K562 (cell line): ENCODE measurements at places on chromosomes 6 and 20. TPM values are rescaled to one million over a fixed set of nuclear protein-coding genes. Genes with fewer than 3 reads are reported as not detected.

DNA sequence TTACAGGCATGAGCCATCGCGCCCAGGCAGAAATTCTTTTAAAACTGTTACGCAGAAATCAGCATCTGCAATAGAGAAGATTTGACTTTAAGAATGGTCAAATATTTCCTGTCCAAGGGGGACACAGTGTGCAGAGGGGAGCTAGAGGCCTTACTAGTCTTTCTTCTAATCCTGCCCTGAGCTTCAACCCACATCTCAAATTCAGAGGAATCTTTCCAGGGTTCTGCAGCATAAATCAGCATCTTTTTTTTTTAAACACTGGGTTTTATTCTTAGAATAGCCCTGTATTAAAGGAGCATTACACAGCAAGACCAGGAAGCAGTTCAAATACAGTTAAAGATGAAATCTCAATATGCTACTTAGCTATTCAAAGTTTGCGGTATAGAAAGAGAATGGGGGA lies 81.1 kb downstream of the DTNBP1 start:
- H3K36me3 ChIP-seq: peaks cover 3% of the 10 kb centered on the region; the same call in 1 of the 3 replicates
- peaks cover 3% of the 10 kb centered on the region; the same call in 1 of the 2 replicates for H3K4me1 ChIP-seq
- no peak overlapping the region for H3K4me3 ChIP-seq
- DNase-seq: no peak
- no peaks in the 10 kb centered on the region for H3K27me3 ChIP-seq

GRCh38 chr6:137764464-137764863 lies 102.6 kb upstream of the TNFAIP3 start:
- no peaks in the 10 kb centered on the region for H3K36me3 ChIP-seq
- H3K4me3 ChIP-seq: no peak overlapping the region
- no peak overlapping the region for H3K27ac ChIP-seq
- DNase-seq: no peak
- H3K4me1 ChIP-seq: peaks cover 19% of the 10 kb centered on the region
- H3K27me3 ChIP-seq: no peaks in the 10 kb centered on the region

GRCh38 chr6:166763606-166764472 lies 136.8 kb upstream of the RPS6KA2 start:
- no peaks in the 10 kb centered on the region for H3K36me3 ChIP-seq
- H3K27me3 ChIP-seq: peaks cover 83% of the 10 kb centered on the region
- H3K27ac ChIP-seq: no peak overlapping the region
- peak; percentile 30 for DNase-seq

- no peak overlapping the region for H3K4me3 ChIP-seq
- H3K36me3 ChIP-seq: no peaks in the 10 kb centered on the region
- no peak overlapping the region for H3K27ac ChIP-seq
- H3K27me3 ChIP-seq: no peaks in the 10 kb centered on the region
- peaks cover 6% of the 10 kb centered on the region; the same call in 2 of the 3 replicates for H3K4me1 ChIP-seq
Observed at GRCh38 chr6:118641042-118641441, 10.3 kb downstream of the CEP85L start.

- H3K4me3 ChIP-seq: no peak overlapping the region
- H3K27ac ChIP-seq: no peak overlapping the region
- no peaks in the 10 kb centered on the region; the same call in 1 of the 2 replicates for H3K27me3 ChIP-seq
- H3K4me1 ChIP-seq: no peaks in the 10 kb centered on the region; the same call in 1 of the 2 replicates
Observed at GRCh38 chr20:52083627-52084232, 107.8 kb downstream of the ZFP64 start.

DNA sequence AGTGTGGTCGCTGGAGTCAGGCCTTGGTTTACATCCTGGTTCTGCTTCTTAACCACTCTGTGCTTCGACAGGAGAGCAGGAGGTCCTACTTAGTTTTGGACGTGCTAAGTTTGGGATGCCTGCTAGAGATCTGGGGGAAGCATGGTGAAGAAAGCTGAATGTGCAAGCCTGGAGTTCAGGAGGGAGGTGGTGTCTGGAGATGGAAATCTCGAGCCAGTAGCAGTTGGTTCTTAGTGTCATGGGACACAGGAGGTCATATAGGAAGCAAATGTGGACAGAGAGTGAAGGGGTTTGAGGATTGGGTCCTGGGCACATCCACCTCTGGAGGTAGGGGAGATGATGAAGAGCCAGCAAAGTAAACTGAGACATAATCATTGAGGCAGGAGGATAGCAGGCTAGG lies 131.4 kb downstream of the SYCP2 start:
- no peaks in the 10 kb centered on the region for H3K4me1 ChIP-seq
- peaks cover 22% of the 10 kb centered on the region for H3K27me3 ChIP-seq
- DNase-seq: no peak
- no peaks in the 10 kb centered on the region for H3K36me3 ChIP-seq
- H3K4me3 ChIP-seq: no peak overlapping the region

GRCh38 chr6:39339868-39340550 lies 17.5 kb upstream of the KCNK16 start:
- no peak overlapping the region for H3K4me3 ChIP-seq
- no peak for DNase-seq
- H3K4me1 ChIP-seq: no peaks in the 10 kb centered on the region
- no peak overlapping the region for H3K27ac ChIP-seq

DNA sequence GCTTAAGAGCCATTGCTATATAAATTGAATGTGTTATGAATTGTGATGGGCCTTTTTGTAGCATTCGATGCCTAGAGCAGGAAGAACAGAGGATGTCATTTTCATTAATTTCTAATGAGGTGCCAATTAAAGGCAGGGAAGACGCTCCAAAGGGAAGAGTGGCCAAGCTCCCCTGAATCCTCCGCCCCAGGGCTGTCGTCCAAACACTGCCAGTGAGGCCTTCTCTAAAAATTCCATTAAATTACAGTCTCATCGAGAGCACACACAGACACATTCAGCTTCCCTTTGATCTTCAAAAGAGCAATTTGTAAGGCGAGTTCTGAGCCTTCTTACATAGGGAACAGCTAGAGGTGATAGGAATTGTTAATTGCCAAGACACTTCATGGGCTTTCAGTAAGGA lies 300.0 kb downstream of the ZFAND3 start:
- DNase-seq: no peak
- H3K36me3 ChIP-seq: peaks cover 11% of the 10 kb centered on the region; the same call in 2 of the 3 replicates
- no peak overlapping the region for H3K27ac ChIP-seq
- no peaks in the 10 kb centered on the region for H3K27me3 ChIP-seq
- no peaks in the 10 kb centered on the region for H3K4me1 ChIP-seq

GRCh38 chr20:63520934-63521601 lies 503 bp downstream of the PPDPF start:
- peaks cover 10% of the 10 kb centered on the region for H3K4me1 ChIP-seq
- H3K27ac ChIP-seq: peak overlapping the region; percentile 96
- H3K4me3 ChIP-seq: peak overlapping the region; percentile 85
- DNase-seq: peak; percentile 87
- H3K36me3 ChIP-seq: peaks cover 23% of the 10 kb centered on the region; the same call in 2 of the 3 replicates

DNA sequence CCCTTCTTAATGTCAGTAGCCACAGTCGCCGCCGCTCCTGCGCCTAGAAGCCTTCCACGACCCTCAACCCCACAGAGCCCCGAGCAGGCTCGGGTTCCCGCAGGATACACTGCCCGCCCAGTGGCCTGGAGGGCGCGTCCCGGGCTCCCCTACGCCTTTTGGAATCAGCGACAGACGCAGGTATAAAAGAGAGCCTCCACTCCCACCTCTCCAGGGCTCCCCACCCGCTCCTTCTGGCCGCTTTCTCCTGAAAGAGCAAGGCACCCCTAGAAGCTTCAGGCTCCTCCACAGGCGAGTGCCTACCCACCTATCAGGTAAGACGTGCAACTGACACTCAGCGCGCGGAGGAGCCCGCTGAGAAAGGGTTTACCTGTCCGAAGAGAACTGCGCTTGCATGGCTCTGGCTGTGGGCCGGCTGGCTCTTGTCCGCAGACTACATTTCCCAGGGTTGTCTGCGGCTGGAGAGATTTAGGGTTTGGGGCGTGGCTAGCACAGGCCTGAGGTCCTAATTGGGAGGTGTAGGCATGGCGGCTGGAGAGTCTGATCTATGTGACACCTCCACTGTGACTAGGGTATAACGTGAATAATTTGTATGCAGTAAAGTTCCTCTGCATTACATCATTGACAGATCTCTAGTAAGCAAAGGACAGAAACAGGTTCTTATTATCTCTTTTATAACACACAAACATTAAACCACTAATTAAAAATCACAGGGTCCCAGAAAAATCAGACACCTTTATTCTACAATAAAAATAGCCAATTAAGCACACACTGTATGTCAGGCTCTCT lies 13.5 kb upstream of the ZNF391 start:
- H3K36me3 ChIP-seq: no peaks in the 10 kb centered on the region
- peak; percentile 88 for DNase-seq
- no peaks in the 10 kb centered on the region for H3K27me3 ChIP-seq
- peak overlapping the region; percentile 66 for H3K4me3 ChIP-seq

DNA sequence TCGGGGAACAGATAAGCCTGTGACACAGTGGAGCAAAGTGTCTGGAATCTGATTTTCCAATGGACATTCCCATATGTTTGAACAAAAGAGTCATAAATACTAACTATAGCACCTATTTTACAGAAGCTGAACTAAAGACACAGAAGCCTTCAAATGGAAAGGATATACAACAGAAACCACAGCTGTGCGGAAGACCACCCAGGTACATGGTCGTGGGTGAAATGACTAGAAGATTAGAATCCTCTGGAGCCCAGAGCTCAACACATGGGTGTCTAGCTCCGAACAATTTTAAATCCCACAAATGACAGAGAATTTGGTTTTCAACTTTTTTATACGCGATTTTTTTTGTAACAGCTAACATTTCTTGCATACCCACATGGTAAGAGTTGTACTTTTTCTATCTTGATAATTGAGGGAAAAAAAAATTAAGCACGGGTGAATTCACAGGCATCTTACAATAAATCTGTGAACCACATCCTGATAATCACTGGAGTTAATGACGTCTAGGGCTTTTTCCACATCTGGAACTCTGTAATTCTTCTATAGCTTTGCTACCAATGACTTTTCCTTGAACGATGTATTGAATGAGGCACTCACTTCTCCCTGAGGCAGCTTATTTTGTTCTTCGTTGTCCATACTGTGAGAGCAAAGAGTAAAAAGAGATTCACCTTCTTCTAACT lies 271.1 kb upstream of the AGPAT4 start:
- no peak overlapping the region for H3K4me3 ChIP-seq
- no peaks in the 10 kb centered on the region for H3K27me3 ChIP-seq
- H3K4me1 ChIP-seq: no peaks in the 10 kb centered on the region

DNA sequence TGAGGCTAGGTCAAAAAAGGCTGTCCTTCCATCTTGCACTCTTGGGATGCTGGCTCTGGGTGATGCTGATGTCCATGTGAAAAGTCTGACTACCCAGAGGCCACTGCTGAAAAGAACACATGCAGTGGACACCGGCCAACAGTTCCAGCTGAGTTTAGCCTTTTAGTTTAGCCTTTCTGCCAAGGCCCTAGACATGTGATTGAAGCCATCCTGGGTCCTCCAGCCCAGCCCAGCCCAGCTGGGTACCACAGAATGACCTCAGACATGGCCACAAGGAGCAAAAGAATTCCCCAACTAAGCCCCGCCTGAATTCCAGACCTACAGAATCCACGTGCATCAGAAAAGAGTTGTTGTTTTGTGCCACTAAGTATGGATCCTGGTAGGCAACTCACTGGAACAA lies 17.4 kb downstream of the PIGT start:
- H3K27me3 ChIP-seq: no peaks in the 10 kb centered on the region
- H3K27ac ChIP-seq: no peak overlapping the region
- no peak overlapping the region for H3K4me3 ChIP-seq
- DNase-seq: no peak
- no peaks in the 10 kb centered on the region for H3K36me3 ChIP-seq

DNA sequence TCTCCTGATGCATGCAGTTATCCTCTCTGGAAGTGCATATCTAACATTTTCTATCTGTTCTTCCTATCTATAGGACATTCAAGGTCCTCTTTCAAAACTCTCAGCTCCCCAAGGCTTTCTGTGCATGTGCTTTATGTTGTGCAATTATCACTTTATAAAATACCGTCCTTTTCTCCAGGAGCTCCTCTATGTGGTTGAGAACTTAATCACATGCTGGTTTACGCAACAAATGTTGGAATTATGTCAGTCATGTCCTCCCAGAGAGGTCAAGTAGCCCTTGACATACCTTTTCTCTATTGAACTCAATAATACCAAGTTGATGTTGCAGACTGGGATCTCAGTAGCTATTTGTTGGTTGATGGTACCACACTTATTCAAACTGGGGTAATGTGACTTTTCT lies 388.4 kb downstream of the BTBD3 start:
- H3K36me3 ChIP-seq: no peaks in the 10 kb centered on the region
- no peak overlapping the region for H3K27ac ChIP-seq
- H3K4me1 ChIP-seq: no peaks in the 10 kb centered on the region
- no peaks in the 10 kb centered on the region for H3K27me3 ChIP-seq
- no peak for DNase-seq
- no peak overlapping the region for H3K4me3 ChIP-seq

- no peak overlapping the region for H3K27ac ChIP-seq
- H3K27me3 ChIP-seq: no peaks in the 10 kb centered on the region
- no peak for DNase-seq
- H3K4me3 ChIP-seq: no peak overlapping the region
Observed at GRCh38 chr6:124131259-124131658, 327.6 kb downstream of the NKAIN2 start.

DNA sequence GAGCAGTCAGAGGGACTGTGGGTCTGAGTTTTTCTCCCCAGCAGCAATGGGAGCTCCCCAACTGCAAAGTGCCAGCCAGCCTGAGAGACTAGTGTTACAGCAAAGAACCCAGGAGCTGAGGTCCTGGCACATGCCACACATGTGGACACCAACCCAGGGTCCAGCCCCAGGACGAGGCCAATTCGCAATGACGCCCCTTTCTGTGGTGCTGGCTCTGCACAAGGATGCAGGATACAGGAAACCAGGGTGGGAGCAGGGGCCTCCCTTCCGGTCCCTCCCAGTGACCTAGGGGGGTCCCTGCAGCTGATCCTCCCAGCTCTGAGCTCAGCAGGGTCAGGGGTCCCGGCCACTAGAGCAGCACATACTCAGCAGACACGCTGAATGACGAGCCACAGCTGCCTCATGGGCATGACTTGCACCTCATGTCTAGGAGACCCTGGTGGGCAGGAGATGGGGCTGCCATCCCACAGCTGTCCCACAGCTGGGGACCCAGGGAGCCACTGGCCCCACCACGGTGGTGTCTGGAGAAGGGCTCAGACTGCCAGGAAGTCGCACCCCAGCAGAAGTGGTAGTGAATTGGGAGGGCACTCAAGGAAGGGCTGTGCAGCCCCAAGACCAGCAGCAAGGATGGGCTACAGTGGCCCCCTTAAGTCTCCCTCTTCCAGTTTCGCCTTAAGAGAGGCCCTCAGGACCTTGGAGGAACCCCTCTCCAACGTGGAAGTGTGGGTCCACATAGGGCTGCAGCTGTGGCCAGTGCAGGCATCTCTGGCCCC lies 3.6 kb downstream of the ARFRP1 start:
- no peaks in the 10 kb centered on the region for H3K27me3 ChIP-seq
- no peak overlapping the region for H3K4me3 ChIP-seq
- DNase-seq: peak; percentile 2
- H3K27ac ChIP-seq: no peak overlapping the region

- no peaks in the 10 kb centered on the region for H3K27me3 ChIP-seq
- no peak overlapping the region for H3K4me3 ChIP-seq
- no peak overlapping the region for H3K27ac ChIP-seq
Observed at GRCh38 chr20:10741060-10741459, 67.3 kb upstream of the JAG1 start.

GRCh38 chr6:53928641-53929040 lies 133.8 kb downstream of the LRRC1 start:
- no peaks in the 10 kb centered on the region for H3K36me3 ChIP-seq
- no peak overlapping the region for H3K27ac ChIP-seq
- no peak overlapping the region for H3K4me3 ChIP-seq
- no peak for DNase-seq
- no peaks in the 10 kb centered on the region for H3K27me3 ChIP-seq

PHACTR3 gene
- not detected in 2 replicates for total RNA-seq

WFDC12 gene
- total RNA-seq: not detected in 2 replicates

SLA2 gene
- total RNA-seq: 0.07 and 0.13 TPM in 2 replicates

DEF6 gene
- total RNA-seq: 30.9 and 37.8 TPM in 2 replicates

DEFB124 gene
- not detected in 2 replicates for total RNA-seq

CALHM6 gene
- total RNA-seq: not detected in 2 replicates

PRDM13 gene
- not detected in 2 replicates for total RNA-seq

UBR2 gene
- total RNA-seq: 33.5 and 35.3 TPM in 2 replicates
